ENCODE measurements at places on chromosomes 2 and 18. TPM values are rescaled to one million over a fixed set of nuclear protein-coding genes. Genes with fewer than 3 reads are reported as not detected.

EGR4 gene
- not detected for total RNA-seq

AQP12A gene
- not detected for total RNA-seq

GKN1 gene
- not detected for total RNA-seq

PSMA8 gene
- not detected for total RNA-seq

PLA2R1 gene
- 0.05 TPM for total RNA-seq

EFR3B gene
- 21.1 TPM for total RNA-seq

IL36A gene
- total RNA-seq: not detected

ATP6V1C2 gene
- total RNA-seq: 1.3 TPM

SCN7A gene
- 0.05 TPM for total RNA-seq

STK36 gene
- total RNA-seq: 99.8 TPM

Measured in motor neuron (in vitro differentiated cells).